ENCODE measurements at places on chromosomes 1 and 21.
A peak's percentile ranks its signal among the peaks of the same experiment; 100 is the strongest.

DNA sequence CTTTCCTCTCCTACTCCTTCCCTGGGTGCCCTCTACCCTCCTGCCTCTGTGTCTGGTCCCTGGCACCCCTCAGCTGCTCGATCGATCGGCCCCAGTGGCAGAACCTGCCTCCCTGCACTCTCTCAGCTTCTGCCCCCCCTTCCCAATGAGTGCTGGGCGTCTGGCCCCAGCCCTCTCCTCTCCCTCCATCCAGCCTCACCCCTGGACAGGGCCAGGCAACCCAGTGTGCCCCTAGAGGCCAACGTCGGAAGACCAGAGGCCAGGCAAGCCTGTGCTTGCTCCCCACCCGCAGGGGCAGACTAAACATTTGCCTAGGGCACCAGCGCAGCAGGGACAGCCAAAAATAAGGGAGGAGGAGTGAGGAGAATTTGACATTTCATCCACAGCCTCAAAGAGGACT lies 43.5 kb downstream of the LGR6 start:
- DNase-seq: no peak

- DNase-seq: no peak
Observed at GRCh38 chr1:11590395-11590794, 63.8 kb downstream of the FBXO2 start.

DNA sequence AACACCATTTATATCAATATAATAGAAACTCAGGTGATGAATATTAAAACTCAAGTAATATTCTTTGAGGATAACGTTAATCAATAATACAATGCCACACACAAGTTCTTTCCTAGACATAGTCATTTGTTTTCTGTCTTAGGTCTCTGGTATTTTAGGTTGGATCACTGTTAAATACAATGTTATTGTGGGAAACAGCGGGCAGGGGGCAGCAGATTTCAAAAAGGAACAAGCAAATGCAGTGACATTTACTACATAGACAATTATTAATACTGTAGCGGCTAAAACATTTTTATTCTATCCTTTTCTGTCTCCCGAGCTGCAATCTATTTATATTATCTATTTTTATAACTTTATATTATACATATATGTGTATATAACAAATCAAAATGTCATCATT lies 186.4 kb upstream of the ZNHIT6 start:
- no peak for DNase-seq

DNA sequence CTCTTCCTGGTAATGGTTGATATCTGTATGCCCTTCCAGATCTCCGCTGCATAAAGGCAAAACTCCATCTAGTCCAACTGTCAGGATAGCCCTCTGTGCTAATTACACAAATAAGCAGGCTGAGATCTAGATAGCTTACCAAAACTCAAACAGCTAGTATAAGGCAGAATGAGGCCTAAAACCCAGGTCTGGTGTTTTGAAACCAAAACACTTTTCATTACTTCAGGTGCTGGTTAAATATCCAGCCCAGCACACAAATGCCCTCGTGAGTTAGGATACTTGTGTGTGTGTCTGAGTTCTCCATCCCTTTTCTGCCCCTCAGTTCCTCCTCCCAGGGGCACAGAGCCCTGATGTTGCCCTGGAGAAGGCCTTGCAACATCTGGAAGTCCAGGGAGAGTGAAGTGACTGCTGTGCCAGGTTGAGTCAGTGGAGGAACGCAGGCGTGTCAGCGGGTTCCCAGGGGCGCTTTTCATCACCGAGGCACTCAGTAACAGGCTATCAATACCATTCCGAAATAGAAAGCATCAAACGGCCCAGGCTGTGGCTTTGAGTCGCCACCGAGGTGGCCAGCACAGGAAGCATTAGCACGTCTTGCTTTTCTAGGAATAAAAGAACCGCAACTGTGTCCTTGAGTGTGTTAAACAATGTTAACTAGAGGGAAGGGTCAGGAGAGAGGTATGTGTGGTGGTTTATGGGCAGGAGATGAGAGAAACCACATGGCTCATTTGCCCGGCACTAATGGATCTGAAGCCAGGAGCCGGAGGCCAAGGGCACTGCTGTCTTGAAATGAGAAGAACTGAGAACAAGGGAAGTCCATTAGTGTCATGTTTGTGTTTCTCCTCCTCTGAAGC lies 90.7 kb upstream of the WLS start:
- no peak for DNase-seq

DNA sequence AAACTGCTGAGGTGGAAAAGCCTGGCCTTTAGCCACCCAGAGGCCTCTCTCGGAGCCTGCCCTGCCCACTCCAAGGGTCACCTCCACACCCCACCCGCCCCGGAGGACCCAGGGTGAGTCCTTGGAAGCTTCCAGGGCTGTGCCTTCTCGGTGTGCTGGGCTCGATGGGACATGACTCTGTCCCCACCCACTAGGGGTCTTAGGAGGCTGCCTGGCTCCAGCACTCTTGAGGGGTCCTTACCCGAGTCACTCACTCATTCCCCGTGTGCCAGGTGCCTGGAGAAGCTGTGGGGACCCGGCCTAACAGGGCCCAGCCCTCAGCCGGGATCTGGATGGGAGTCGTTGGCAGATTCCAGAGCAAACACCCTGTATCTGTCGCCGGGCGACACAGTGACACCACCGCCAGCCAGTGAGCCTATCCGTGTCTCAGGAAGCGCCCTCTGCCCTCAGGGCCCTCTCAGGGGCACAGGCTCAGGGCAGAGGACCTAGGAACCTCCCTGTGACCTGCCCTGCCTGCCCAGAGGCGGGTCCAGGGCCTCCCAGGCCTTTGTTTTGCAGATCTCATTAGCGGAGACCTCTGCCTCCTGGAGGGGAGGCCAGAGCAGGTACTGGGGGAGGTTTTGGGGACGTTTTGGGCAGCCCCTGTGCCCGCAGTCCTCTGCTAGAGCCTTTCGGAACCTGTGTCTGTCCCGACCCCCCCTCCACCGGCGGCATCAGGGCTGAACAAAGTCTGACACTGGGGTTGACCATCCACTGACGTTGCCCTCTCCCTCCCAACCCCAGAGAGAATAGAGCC lies 3.1 kb upstream of the PRKCZ start:
- no peak for DNase-seq

- DNase-seq: no peak
Observed at GRCh38 chr1:201721082-201722049, 107.6 kb upstream of the IPO9 start.

DNA sequence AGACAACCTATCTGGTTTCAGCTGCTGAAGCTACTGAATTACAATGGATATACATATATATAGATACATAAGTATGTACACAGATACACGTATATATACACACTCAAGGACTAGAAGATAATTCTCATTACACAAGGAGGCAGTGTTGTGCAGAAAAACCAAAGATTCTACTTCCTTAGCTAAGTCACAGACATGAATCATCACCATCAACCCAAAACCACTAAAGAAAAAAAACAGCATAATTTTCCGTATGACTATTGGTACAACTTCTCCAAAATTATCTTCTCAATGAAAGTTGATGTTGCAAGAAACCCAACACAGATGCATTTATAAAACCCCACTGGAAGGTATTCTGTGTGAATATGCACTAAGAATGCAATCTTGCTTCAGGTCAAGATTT lies 36.8 kb upstream of the RPF1 start:
- peak; percentile 87 for DNase-seq

DNA sequence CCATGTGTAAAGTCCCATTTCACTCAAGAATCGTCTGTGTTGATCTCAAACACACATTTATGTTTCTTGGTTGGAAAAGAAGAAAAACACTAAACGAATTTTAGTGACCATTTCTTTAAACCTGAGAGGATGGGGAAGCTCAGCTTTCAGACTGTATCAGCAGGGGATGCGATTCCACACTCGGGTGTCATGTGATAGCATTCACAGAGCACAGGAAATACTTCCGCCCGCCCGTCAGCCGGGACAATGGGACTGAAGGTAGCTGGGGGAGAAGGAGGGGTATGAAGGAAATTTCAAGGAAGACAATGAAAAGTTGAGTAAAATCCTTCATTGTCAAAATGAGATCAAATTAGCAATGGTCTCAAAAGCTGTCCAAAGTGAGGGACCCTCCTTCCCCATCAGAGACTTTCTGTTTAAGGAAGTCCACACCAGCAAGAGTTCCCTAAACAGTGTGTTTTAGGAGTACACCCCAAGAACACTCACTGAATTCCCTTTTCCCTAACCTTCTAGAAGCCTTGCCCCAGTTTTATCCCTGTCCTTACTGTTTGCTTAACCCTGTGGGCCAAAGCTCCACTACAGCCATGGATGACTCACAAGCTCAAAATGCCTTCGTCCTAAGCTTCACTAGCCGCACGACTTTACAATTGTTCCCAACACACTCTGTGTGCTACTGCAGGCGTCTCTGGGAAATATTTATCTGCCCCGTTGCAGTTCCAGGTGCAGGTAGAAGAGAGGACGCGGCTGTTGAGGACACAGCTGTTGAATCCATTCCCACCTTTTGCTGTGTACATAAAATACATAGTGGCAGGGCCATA lies 51.4 kb upstream of the SIM2 start:
- no peak for DNase-seq

DNA sequence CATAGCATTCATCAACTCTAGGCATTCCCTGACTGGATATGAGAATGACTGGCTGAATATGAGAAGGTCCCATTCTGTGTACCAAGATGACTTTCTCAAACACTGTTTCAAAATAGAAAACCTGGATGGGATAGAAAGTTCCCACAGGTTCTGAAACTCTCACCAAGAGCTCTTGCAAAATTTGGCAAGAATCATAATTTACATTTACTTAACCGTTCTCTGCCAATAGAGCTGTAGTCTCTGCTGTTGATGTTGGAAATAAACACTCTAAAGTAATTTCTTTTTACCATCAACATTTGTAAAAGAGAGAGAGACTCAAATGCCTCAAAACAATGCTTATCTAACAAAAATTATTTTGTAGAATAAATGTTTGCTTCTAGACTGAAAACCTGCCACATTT lies 221.1 kb downstream of the LMO4 start:
- no peak for DNase-seq

DNA sequence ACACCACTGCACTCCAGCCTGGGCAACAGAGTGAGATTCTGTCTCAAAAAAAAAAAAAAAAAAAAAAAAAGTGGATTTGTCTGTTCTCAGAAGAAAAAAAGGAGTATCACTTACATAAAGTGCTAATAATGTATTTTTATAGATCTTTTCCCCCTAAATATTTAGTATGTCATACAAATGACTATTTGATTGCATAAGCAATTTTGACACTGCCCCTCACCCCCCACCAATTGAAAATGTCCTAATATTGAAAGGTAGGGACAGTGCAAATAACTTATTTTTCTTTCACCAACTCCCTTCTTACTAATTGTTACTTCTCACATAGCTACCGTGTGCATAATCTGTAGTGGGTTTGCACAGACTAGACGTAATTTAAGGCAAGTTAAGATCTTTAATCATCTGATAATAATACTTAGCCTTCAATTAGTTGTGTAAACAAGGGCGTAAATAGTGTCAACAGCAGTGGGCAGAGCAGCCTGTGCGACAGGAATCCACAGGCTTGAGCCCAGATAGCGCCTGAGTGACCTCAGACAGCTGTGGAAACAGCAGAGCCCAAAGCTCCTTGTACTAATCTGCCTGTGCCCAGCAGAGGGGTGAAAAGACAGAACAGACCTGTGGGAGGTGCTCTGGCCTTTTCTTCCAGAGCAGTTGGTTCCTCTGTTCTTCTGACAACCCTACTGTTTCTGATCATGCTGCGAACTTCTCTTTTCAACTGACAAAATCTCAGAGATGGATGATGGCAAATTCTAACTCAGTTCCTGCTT lies 4.5 kb upstream of the IER5 start:
- DNase-seq: peak; percentile 68

- DNase-seq: no peak
Observed at GRCh38 chr21:38825921-38826320, 20.2 kb downstream of the ETS2 start.

DNA sequence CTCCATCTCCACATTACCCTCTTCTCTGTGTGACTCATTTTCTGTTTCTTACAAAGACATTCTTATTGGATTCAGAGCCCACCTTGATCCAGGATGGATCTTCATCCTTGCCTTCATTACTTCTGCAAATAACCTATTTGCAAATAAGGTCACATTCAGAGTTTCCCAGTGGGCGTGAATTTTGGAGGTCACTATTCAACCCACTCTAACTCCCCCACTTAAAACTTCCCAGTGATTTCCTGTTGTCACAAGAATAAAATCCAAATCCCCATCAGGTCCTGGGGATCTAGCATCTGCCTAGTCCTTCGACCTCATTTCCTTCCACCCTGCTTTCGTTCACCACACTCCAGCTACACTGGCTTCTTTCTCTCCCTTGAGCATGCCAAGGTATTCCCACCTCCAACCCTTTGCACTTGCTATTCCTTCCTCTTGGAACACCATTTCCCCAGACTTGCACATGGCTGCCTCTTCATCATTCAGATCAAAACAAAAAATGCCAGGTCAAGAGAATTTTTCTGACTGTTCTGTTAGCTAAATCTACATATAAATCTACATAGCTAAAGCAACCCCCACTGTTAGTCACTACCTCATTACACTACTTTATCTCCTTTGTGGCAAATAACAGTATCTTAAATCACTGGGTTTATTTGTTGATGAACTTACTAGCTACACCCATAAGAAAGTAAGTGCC lies 187.2 kb downstream of the TOMM20 start:
- DNase-seq: no peak

- no peak for DNase-seq
Observed at GRCh38 chr21:43637530-43638158, 21.6 kb downstream of the HSF2BP start.

DNA sequence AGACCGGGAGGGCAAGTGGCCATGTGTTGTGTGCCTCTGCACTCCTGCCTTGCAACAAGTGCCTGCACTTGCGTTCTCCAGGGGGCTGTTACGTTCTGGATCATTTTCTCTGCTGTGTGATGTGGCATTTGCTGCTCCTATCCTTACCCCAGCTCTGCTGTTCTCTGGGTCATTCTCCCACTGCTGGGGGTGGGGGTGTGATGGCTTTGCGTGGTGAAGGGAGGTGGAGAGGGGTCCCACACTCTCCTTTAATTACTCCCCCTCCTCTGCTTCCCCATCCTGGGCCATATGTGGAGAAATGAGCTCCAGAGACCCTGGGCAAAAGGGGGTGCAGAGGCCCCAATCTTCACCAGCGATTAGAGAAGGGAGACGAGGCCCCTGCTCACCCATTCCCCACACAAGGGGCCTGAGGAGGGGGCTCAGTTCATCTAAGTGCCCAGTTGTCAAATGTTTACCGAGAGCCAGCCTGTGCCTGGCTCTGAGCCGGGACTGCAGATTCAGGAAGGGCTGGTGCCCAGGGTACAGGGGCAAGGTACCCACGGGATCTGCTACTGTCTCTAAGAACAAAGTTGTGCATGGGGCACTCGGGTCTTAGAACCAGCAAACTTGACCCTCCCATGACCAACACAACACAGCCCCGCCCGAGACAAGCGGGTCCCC lies 355.4 kb downstream of the PTPRU start:
- no peak for DNase-seq
